ENCODE measurements at places on chromosomes 16 and 17. TPM values are rescaled to one million over a fixed set of nuclear protein-coding genes. Genes with fewer than 3 reads are reported as not detected.

Gene CA4
- total RNA-seq = not detected

Gene SEPTIN1
- 161 TPM for total RNA-seq

Gene TAT
- not detected for total RNA-seq

Gene CCL1
- total RNA-seq = not detected

Gene CD7
- total RNA-seq = 234 TPM

Gene CLEC3A
- not detected for total RNA-seq

Gene KRTAP17-1
- not detected for total RNA-seq

Gene PDILT
- total RNA-seq = not detected

Gene TMEM204
- total RNA-seq = 22.1 TPM

Gene IL17C
- 0.77 TPM for total RNA-seq

Gene COA3
- total RNA-seq = 4.0 TPM

Gene KCNH4
- total RNA-seq = 0.17 TPM

Gene KRT15
- not detected for total RNA-seq

Gene SAMD14
- total RNA-seq = 0.33 TPM

Measured in CD4-positive, alpha-beta T cell (primary cell).